ENCODE measurements at places on chromosomes 7 and 10.

DNA sequence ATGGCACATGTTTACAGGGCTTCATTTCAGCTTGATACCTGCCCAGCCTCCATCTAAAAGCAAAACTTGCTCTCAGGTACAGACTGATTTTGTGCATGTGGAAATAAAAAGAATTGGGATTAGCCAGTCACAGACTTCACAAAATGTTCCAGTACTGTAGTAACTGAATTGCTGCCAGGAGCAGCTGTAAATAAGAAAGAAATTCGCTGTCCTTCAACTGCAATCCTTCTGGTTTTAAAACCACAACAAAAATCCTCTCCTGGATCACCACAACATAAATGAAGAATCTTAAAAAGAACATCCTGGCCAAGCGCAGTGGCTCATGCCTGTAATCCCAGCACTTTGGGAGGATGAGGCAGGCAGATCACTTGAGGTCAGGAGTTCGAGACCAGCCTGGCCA is 3.9 kb upstream of the MIOS start:
- no peak for DNase-seq

DNA sequence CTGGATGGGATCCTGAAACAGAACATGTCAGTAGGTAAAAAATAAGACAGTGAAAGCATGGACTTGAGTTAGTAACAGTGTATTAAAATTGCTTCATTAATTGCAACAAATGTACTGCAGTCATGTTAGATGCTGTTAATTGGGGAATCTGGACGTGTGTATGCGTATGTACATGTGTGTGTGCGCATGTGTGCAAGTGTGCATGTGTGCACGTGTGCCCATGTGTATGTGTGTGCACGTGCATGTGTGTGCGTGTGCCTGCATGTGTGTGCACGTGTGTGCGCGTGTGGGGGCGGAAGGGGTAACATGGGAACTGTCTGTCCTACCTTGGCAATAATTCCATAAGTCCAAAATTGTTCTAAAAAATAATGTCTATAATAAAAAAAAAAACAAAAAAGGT is 67.3 kb downstream of the SMURF1 start:
- no peak for DNase-seq

GRCh38 chr10:133276435-133277201 is at the start of gene ADAM8:
TSS of gene ADAM8 (minus strand) at chr10:133276868. CDS start at chr10:133276817, 51 bp downstream.
- DNase-seq: peak; percentile 58

- DNase-seq: no peak
Observed at GRCh38 chr10:72847681-72848080, 45.9 kb upstream of the OIT3 start.

DNA sequence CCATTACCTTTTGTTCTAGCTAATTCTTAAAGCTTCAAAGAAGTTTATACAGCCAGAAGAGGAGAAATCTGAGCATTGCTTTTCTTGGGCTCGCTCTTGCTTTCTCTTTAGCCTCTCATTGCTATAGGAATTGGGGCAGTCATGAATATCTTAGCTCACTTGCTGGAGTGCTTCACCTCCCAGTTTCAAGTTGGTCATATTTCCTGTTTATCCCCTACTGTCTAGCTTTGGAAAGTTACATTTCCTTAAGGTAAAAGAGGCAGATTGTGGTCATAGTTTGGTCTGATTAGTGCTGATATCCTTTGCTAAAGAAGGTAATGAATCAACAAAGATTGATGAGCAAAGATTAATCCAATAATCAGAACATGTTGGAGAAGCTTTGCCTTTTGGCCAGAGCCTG is 77.7 kb upstream of the GLI3 start:
- DNase-seq: no peak

Measured in eye (tissue), 1 donor.